NCI-H2171 treated with DMSO at 0.1 percent for 48 hours (cell line): ENCODE measurements at places on chromosomes 12 and 14.

DNA sequence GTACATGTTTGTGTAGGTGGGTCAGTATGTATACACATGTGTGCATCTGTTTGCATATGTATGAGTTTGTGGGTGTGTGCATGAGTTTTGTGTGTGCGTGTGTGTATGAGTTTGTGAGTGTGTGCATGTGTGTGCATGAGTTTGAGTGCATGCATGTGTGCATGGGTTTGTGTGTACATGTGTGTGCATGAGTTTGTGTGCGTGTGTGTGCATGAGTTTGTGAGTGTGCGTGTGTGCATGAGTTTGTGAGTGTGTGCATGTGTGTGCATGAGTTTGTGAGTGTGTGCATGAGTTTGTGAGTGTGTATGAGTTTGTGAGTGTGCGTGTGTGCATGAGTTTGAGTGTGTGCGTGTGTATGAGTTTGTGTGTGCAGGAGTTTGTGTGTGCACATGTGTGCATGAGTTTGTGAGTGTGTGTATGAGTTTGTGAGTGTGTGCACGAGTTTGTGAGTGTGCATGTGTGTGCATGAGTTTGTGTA is 61.5 kb downstream of the FZD10 start:
- no peak for DNase-seq

- DNase-seq, result no peak
Observed at GRCh38 chr12:41589878-41590277, 401.8 kb downstream of the PDZRN4 start.

DNA sequence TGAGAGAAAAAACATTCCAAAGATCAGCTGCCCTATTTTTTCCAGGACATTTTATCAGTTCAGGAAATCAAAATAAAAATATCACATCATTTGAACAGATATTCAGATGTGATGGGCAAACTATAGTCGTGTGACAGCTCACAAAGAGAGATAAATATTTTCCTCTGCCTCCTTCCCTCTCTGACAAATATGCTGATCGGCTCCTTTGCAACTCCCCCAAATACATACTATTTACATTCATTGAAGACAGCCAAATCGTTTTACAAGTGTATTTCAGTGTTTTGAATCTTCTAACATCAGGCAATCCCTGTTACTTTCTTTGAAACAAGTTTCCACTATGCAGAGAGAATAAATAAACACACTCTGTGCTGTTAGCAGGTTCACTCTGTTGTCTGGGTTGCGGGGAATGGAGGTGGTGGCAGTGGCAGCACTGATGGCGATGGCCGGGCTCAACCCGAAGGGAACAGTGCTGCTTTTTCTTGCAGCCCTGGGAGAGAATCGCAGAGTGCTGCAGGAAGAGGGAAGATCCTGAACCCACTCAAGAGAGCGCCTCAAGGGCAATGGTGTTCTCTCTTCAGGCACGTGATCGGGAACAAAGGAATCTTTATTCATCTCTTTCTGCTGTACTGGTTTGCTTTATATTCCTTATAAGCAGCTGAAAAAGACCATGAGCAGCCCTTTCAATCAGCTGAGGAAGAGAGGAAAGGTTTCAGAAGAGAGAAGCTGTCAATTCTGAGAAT is 142.5 kb downstream of the PHLDA1 start:
- no peak for DNase-seq

GRCh38 chr12:38152816-38153736 is 163.5 kb upstream of the ALG10B start:
- no peak for DNase-seq

DNA sequence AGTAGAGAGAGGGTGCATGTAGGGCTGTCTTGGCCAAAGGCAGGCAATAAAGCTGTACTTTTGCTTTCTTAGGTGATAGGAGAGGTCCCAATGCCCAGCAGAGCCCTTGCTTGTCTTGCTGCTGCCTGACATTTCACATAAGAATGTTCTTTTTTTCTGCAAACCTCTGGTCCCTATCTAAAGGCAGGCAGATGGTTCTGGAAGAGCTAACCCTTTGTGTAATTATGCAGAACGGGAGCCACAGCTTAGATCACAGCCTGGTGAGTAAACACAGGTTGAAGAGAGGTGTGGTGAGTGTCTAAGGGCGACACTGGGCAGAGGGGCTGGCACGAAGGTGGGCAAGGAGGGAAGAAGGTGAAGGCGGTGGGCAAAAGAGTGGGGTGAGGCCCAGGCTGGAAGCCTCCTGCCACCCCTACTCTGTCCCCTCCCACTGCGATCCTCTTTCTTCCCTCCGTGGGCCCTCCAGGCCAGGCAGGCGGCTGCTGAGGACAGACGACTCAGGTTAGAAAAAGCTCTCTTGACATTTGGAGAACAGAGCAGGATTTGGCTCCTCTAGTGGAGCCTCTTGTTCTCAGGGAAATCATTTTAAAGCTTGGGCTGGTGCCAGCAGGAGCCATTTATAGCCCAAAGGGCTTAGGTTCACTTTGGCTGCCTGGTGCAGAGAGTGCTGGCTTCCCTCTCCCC is 42.8 kb downstream of the PRMT8 start:
- peak; percentile 90 for DNase-seq

DNA sequence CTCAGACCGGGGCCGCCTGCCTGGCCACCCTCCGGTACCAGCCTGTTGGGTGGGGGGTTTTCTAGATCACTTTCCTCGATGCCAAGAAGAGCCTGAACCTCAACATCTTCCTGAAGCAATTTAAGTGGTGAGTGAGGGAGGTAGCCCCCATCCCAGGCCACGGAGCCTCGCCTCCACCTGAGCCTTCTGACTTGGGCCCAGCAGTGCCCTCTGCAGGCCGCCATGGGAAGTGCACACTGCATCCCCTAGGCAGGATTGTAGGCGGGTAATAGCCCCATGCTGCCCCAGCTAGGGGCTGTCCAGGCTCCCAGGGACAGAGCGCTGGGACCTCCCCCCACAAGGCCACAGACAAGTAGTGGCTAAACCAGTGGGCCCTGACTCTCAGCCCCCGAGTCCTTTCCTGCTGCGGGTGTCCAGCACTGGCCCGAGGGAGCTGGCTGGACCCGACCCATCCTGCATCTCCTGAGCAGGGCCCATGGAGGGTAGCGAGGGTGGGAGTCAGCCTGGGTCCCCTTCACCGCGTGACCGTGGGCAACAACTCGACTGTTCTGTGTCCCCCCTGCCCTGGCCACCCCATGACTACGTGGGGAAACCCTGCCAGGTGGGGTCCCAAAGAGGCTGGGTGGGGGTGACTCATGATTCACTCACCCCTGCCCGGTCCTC is 15.3 kb upstream of the ADSS1 start:
- DNase-seq, result peak; percentile 44

GRCh38 chr12:124881123-124881522 is 17.5 kb upstream of the SCARB1 start:
- DNase-seq, result no peak
